ENCODE measurements at places on chromosomes 4 and X. TPM values are rescaled to one million over a fixed set of nuclear protein-coding genes. Genes with fewer than 3 reads are reported as not detected.

DNA sequence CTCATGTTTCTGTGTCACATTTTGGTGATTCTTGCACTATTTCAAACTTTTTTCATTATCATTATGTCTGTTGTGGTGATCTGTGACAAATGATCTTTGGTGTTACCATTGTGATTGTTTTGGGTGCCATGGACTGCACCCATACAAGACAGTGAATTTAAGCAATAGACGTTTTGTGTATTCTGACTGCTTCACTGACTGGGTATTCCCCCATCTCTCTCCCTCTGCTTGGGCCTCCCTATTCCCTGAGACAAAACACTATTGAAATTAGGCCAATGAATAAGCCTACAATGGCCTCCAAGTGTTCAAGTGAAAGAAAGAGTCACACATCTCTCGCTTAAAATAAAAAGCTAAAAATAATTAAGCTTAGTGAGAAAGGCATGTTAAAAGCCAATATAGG is 60.2 kb downstream of the BANK1 start:
- no peak overlapping the region for H3K27ac ChIP-seq
- no peak for DNase-seq
- H3K4me3 ChIP-seq: no peak overlapping the region
- no peaks in the 10 kb centered on the region for H3K4me1 ChIP-seq

- no peak overlapping the region for H3K27ac ChIP-seq
- DNase-seq: no peak
- H3K4me3 ChIP-seq: no peak overlapping the region
- no peaks in the 10 kb centered on the region for H3K4me1 ChIP-seq
- no peaks in the 10 kb centered on the region for H3K27me3 ChIP-seq
Measured at GRCh38 chr4:189071241-189071640, 869.4 kb upstream of the FRG1 start.

GRIA2 gene
- 1.1 TPM for polyA plus RNA-seq

DNA sequence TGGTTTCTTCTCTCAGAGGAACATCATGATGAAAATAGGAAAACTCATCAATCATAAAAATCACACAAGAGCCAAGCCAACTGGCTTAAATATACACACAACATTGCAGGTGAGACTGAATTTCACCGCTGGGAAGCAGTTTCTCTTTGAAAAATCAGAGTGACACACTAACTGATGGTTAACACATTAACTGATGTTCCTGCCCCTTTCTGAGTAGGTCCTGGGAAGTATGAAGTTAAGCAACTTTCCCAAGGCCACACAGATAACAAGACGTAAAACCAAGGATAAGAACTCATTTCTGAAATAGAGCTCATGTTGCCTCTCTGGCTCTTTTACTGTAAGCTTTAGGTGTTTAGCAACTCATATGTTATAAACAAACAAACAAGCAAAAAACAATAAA is 813.7 kb upstream of the HS3ST1 start:
- no peak for DNase-seq
- no peak overlapping the region for H3K27ac ChIP-seq
- no peak overlapping the region for H3K4me3 ChIP-seq

ERCC6L gene
- 1.5 TPM for polyA plus RNA-seq

DNA sequence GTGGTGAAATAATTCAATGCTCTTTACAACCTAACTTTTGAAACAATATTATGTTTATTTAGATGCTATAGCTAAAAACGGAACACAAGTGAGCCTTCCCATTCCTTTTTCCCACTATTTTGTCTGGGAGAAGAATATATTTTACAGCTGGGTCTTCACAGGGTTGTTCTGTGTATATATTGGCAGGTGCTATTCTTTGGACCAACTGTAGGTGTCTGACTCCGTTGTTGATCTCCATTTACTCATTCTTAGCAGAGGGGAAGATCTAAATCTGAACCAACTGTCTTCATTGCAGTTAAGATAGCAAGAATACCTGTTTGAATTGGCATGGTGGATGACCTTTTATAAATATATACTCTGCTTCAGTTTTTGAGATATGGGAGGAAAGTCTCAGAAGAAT is 257.4 kb downstream of the CFAP299 start:
- H3K36me3 ChIP-seq: no peaks in the 10 kb centered on the region
- no peaks in the 10 kb centered on the region for H3K27me3 ChIP-seq
- H3K27ac ChIP-seq: no peak overlapping the region
- H3K4me3 ChIP-seq: no peak overlapping the region

MAGEA2 gene
- 55.9 TPM for polyA plus RNA-seq

GRCh38 chr4:23814996-23815660 is 74.7 kb downstream of the PPARGC1A start:
- DNase-seq: no peak
- H3K4me3 ChIP-seq: no peak overlapping the region
- H3K36me3 ChIP-seq: no peaks in the 10 kb centered on the region
- no peak overlapping the region for H3K27ac ChIP-seq
- no peaks in the 10 kb centered on the region for H3K27me3 ChIP-seq
- no peaks in the 10 kb centered on the region for H3K4me1 ChIP-seq

DNA sequence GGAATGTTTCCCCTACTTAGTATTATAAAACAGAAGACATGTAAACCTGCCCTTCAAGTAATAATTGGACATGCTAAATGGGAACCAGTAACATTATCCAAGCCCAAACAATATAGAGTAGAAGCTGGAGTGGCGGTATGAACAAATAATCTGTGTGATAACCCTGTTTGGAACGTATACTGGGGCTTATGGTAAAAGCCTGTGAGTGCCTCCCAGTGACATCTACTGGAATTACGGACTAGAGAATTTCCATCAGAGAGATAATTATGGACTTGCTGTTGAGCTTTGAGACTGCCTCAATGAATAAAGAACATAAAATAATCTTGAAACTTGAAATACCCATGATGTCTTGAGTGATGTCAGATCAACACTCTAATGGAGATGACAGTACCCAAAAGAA is 406.3 kb upstream of the GRIA3 start:
- H3K4me1 ChIP-seq: no peaks in the 10 kb centered on the region
- no peaks in the 10 kb centered on the region for H3K27me3 ChIP-seq
- H3K36me3 ChIP-seq: no peaks in the 10 kb centered on the region
- no peak overlapping the region for H3K4me3 ChIP-seq
- DNase-seq: no peak

DNA sequence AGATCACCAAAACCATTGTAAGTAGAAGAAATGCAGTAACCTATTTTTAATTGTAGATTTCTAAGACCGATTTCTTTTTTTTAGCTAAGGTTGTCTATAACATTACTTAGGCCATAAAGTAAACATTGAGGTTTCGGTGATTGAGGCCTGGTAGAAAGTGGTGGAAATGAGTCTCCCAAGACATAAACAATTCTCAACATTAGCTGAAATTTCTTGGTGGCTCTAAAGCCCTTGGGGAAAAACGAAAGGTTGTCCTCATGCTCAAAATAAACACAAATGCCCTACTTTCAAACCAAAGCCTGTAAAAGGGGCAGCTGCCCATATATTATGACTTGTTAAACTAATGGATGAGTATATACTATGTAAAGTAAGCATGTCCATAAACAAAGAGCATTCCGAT is 98.8 kb downstream of the SCFD2 start:
- H3K4me3 ChIP-seq: no peak overlapping the region
- no peaks in the 10 kb centered on the region for H3K4me1 ChIP-seq
- no peak overlapping the region for H3K27ac ChIP-seq
- no peak for DNase-seq

DNA sequence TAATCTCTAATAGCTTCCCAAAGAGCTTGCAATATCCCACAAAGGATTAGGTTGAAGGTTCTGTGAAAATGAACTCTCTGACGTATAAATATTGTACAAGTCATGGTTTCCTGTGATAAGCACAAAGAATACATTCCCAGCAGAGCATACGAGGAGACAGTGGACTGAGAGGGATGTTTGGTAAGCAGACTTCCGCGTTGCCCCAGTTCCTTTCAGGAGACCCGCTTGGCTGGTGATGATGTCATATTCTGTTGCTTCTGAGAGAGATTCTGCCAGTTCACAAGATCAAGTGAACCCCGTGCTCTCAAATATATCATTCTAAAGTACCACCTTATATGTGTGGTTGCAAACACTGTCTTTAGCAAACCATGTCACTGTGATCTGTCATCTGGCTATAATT is 323.9 kb upstream of the CASK start:
- no peaks in the 10 kb centered on the region for H3K36me3 ChIP-seq
- no peak for DNase-seq
- peak overlapping the region; percentile 6 for H3K4me3 ChIP-seq
- H3K27me3 ChIP-seq: no peaks in the 10 kb centered on the region

IL13RA1 gene
- 29.9 TPM for polyA plus RNA-seq

DNA sequence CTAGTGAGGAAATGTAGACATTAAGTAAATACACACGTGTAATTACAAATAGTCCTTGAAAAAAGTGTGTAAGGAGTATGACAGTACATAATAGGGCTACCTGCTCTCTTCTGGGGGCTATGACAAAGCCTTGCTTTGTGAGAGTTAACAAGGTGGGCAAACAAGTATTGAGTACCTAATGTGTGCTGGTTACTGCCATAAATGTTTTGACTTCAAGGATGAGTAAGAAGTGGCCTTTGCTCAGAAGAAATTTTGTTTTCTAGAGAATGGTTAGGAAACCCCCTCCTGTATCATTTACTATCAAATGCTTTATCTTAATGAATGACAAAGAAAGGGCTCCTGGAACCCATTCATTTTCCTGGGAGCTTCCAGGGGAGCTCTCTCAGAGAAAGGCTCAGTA is 167.0 kb upstream of the CASK start:
- H3K4me1 ChIP-seq: no peaks in the 10 kb centered on the region
- no peaks in the 10 kb centered on the region for H3K36me3 ChIP-seq
- H3K4me3 ChIP-seq: no peak overlapping the region
- H3K27me3 ChIP-seq: no peaks in the 10 kb centered on the region

CHRDL1 gene
- polyA plus RNA-seq: 0.64 TPM

EVC2 gene
- not detected for polyA plus RNA-seq

GRCh38 chrX:1576201-1576992 is 15.0 kb upstream of the AKAP17A start:
- DNase-seq: no peak
- no peaks in the 10 kb centered on the region for H3K4me1 ChIP-seq

- H3K4me1 ChIP-seq: no peaks in the 10 kb centered on the region
Measured at GRCh38 chr4:178105242-178105641, 663.0 kb upstream of the AGA start.

GRCh38 chrX:38845426-38845825 is 44.2 kb downstream of the MID1IP1 start:
- no peak for DNase-seq
- H3K4me1 ChIP-seq: no peaks in the 10 kb centered on the region
- H3K36me3 ChIP-seq: no peaks in the 10 kb centered on the region
- no peaks in the 10 kb centered on the region for H3K27me3 ChIP-seq
- H3K4me3 ChIP-seq: no peak overlapping the region

DNA sequence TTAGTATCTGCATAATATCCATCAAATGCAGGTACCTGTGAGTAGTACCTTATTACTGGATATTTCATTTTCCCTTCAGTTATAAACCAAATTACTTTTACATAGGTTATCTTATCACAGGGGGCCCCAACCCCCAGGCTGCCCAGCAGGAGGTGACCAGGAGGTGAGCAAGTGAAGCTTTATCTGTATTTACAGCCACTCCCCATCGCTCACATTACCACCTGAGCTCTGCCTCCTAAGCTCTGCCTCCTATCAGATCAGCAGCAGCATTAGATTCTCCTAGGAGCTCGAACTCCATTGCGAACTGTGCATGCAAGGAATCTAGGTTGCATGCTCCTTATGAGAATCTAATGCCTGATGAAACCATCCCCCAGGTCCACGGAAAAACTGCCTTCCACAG is 6.3 kb downstream of the PRSS12 start:
- H3K36me3 ChIP-seq: no peaks in the 10 kb centered on the region
- H3K27ac ChIP-seq: no peak overlapping the region
- no peaks in the 10 kb centered on the region for H3K27me3 ChIP-seq
- no peak for DNase-seq
- H3K4me1 ChIP-seq: peaks cover 14% of the 10 kb centered on the region

DNA sequence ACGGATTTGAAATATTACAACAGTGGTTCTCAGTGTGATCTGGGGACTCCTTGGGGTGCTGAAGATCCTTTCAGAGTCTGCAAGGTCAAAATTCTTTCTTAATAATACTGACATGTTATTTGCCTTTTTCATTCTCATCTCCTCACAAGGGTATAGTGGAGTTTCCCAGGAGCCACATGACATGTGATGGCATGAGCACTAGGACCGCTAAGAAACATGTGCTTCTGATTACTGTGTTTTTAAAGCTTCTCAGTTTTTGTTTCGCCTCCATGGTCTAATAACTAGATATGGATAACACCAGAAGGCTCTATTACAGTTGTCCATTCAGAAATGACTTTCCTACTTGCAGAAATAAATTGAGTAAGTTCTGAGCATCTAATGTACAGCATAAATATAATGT is 156.1 kb downstream of the RAB28 start:
- no peaks in the 10 kb centered on the region for H3K27me3 ChIP-seq
- no peak overlapping the region for H3K27ac ChIP-seq
- no peak overlapping the region for H3K4me3 ChIP-seq

DNA sequence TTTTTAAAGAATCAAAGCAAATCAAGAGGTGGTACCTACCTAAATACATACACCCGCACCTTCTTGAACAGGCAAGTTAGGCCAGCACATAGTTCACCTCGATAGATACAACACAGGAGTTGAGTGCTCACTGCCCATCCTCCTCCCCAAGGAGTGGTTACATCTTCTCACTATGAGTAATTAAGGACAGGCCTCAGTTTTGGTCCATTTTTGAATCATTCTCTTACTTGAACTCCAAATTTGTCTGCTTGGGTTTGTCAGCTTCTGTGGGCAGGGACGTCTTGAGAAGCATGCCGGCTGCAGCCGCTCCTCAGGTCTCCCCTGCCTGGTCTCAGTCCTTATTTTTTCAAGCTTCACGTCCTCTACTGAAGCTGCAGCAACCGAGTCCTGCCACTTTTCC is 190.6 kb upstream of the RBPJ start:
- H3K4me3 ChIP-seq: no peak overlapping the region
- H3K27ac ChIP-seq: no peak overlapping the region
- H3K36me3 ChIP-seq: no peaks in the 10 kb centered on the region
- no peak for DNase-seq
- peaks cover 23% of the 10 kb centered on the region for H3K27me3 ChIP-seq

All from SK-N-SH (cell line).